Neural crest cell (in vitro differentiated cells): ENCODE measurements at places on chromosomes 13 and 19. TPM values are rescaled to one million over a fixed set of nuclear protein-coding genes. Genes with fewer than 3 reads are reported as not detected.

SSBP4 gene
- total RNA-seq, result 68.0 and 71.8 TPM in 2 replicates

DNA sequence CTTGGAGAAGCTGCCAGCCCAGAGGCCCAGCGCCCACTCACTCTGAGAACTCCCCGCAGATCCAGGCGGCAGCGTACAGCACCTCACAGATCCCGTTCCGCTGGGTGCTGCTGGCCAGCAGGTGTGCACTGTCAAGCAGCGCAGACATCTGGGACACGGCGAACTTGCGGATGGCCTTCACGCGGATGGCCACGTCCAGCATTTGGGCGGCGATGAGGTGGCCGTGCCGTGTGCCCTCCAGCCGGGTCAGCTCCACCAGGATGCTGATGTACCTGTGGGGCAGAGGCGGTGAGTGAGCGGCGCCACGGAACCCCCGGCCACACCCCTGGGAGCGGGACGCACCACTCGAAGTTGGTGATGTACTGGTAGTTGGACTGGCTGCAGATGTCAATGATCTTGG, 24.1 kb downstream of the IZUMO4 start:
- no peak overlapping the region for H3K27ac ChIP-seq
- H3K4me1 ChIP-seq, result no peaks in the 10 kb centered on the region
- H3K36me3 ChIP-seq, result peaks cover 2% of the 10 kb centered on the region

- H3K27me3 ChIP-seq, result peaks cover 26% of the 10 kb centered on the region
- no peak within 1 kb of the TSS for H3K4me3 ChIP-seq
- DNase-seq, result no peak
- no peaks in the 10 kb centered on the region for H3K36me3 ChIP-seq
- H3K4me1 ChIP-seq, result no peaks in the 10 kb centered on the region
Observed at GRCh38 chr19:50952910-50953309, at the start of gene KLK5. Gene KLK5 (minus strand): TSS chr19:50953038. CDS start chr19:50952657, 381 bp downstream.

- H3K27me3 ChIP-seq, result no peaks in the 10 kb centered on the region
- peak overlapping the region; percentile 27 for H3K27ac ChIP-seq
- DNase-seq, result no peak
- no peak overlapping the region for H3K4me3 ChIP-seq
Observed at GRCh38 chr19:45577111-45577905, 7.3 kb downstream of the OPA3 start.

DNA sequence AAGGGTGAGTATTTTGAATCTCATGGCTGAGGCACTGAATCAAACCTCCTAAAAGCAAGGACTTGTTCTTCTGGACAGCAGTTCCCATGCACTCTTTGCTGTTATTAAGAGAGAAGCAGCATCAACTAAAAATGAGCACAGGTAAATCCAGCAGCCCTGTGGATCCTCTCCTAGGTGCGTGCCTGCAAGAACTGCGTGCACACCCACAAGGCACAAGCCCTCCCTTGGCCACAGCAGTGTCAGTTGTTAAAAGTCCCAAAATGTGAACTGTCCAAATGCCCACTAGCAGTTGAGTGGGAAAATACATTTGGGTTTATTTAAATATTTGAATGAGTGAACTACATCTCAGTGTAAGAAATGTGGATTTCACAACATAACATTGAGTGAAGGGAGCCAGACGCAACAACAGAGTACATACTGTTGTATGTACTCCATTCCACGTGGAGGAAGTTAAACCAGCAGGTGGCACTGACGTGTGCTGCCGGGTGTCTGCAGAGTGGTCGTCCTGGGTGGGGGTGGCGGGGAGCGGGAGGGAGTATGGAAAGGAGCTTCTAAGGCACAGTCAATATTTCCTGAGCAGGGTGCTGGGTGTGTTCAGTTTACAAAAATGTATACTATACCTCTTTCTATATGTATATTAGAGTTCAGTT, 266.4 kb downstream of the NALCN start:
- no peak for DNase-seq
- peaks cover 25% of the 10 kb centered on the region for H3K27me3 ChIP-seq
- no peaks in the 10 kb centered on the region for H3K36me3 ChIP-seq
- no peak overlapping the region for H3K4me3 ChIP-seq
- H3K27ac ChIP-seq, result no peak overlapping the region

DNA sequence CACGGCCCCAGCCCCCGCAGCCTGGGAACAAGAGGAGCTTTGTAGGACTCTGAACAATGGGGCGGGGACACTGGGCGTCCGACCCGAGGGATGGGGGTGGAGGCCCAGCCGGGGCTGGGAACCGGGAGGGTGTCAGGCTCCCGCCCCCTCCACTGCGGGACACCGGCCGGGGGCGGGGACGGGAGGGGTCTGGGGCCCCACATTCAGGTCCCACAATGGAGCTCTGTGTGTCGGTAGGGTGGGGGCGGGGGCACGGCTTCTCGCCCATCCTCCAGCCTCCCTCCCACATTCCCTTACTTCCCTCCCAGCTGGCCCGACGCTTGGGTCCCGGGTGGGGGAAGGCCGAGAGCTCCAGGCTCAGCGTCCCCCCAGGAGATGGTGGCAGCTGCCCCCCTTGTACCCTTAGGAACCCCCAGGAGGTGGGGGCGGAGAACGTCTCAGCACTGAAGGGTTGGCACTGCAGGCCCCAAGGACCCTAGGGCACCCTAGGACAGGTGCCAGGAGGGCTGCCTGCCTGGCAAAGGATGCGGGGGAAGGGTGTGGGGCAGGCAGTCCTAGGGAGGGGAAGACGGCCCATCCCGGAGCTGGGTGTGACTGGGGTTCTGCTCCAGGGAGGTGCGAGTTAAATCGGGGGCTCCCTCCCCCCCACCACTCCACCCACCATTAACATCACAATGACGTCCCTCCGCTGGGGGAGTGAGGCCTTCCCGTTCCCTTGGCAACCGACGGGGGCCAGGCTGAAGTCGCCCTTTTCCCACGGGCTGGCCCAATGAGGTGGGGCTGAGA, 5.3 kb downstream of the TTYH1 start:
- H3K4me1 ChIP-seq, result peaks cover 41% of the 10 kb centered on the region
- H3K36me3 ChIP-seq, result peaks cover 29% of the 10 kb centered on the region
- no peaks in the 10 kb centered on the region for H3K27me3 ChIP-seq
